Activated CD4-positive, CD25-positive, alpha-beta regulatory T cell (primary cell): ENCODE measurements at places on chromosomes 1 and 21.

GRCh38 chr1:103110701-103111100 is 2.4 kb upstream of the COL11A1 start:
- no peak for DNase-seq

GRCh38 chr1:52150946-52151345 is 9.1 kb downstream of the ZFYVE9 start:
- DNase-seq, result no peak

DNA sequence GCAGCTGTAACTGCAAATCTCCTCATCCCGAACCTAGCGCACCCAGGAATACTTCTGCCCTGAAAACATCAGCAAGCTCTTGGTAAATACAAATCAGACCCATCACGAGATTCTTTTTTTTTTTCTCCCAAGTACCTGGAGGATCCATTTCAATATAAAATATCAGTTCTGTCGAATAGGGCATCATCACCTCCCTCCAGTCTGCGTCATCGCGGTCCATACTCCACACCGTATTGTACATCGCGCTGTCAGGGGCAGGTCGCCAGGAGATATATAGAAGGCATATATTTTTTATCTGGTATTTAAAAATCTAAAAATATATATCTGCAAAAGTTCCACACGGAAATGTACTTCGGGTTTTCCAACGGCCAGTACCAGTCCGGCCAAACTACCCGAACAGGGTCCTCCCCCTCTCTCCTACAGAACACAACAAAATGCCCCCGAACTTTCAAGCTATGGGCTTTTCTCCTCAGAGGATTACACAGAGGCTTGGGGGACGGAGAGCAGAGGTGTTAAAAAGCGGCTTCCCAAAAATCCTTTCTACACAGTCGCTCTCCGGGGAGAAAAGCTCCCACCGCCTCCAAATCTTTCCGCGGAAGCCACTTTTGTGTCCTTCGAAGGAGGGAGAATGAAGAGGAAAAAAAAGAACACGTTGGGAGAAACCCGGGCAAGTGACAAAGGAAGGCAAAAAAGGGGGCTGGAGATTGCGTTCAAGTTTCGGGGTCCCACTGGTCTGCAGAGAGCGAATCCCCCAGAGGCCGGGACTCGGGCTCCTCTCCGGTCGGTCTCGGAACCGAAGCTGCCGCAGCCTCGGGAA is 509 bp downstream of the PIK3R3 start:
- DNase-seq, result no peak

DNA sequence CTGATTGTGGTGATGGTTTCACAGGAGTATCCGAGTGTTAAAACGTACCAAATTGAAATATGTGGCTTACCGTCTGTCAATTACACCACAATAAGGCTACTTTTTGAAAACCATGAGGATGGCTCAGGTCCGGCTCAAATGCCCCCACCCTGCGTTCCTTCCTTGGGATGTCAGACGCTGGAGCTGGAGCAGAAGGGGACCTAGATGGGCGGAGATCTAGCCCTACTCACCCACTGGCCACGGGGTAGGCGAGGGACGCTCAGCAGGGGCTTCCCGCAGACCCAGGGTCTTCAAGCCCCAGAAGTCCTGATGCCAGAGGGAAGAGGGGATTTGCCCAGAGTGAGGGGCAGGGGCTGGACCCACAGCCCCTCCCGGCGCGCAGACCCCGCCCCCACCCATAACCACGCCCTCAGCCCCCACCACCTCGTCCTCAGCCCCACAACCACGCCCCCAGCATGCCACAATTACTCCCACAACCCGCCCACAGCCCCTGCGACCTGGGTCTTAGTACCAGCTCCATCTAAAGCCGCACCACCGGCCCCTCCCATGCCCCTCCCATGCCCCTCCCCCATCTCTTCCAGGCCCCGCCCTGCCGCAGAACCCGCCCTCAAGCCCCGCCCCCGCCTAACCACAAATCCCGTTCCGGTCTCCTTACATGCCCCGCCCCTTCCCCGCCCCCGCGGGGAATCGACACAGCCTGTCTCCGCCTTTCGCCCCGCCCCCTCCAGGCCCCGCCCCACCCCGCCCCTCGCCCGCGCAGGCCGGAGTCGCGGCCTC is at the start of gene LRRC3:
LRRC3 (plus strand) TSS at position 764 of the 777 bp plus-strand sequence. CDS start 1,135 bp downstream, outside the sequence.
- DNase-seq, result peak; percentile 75

DNA sequence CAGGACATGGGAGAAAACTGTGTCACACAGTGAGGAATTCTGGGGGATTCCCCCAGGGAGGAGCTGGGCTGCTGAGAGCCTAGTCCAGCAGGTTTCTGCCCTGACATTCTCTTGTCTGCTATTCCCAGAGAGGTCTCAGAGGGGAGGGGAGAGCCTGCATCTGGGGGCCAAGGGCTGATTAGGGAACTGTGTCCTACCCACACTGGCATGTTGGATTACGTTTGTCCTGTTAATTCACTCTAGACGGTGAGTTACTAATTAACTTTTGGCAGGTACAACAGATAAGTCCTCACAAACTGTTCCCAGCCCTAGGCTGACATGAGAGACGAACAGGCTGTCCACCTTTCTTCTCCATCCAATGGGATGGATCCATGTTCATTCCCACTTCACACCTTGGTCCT is 2.6 kb upstream of the SH3BGRL3 start:
- DNase-seq, result no peak

DNA sequence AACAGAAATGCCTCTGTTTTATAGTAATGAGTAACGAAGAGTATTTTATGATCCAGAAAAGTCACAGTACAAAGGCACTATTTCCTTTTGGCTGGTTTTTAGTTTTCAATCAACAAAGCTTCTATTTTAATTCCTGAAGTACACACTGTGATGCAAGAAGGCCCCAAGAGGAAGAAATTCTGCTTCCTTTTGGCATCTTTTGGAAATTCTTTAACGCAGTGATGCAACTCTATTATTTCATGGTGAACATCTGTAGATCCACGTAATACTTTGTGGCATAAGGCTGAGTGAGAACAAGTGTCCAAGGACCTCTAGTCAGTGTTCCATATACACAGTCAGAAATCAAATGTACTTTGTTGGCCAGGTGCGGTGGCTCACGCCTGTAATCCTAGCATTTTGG is 137.5 kb downstream of the TGFB2 start:
- no peak for DNase-seq

GRCh38 chr1:226327761-226328162 is 18.8 kb upstream of the LIN9 start:
- no peak for DNase-seq

GRCh38 chr1:51656374-51656773 is 39.5 kb downstream of the OSBPL9 start:
- DNase-seq, result no peak

GRCh38 chr1:103250441-103250861 is 142.1 kb upstream of the COL11A1 start:
- DNase-seq, result no peak

DNA sequence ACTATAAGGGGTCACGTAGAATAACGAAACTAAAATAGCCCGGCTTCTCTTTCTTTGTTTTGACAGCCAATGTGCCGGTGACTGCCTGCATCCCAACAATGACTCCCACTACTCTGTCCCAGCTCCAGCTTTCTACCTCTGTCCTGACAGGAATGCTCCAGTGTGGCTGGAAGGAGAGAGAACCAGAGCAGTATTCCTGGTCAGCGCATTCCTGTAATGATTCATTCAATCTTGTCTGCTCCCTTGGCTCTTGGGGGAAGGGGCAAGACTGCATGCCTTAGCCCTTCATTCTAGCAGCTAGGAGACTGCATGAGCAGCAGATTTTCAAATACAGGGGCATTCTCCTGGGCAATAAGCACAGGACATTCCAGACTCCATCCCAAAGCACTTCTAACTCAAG is 132.1 kb upstream of the PRMT6 start:
- DNase-seq, result no peak

GRCh38 chr1:36380143-36380619 is 5.5 kb downstream of the STK40 start:
- no peak for DNase-seq

GRCh38 chr1:51421964-51422363 is 91.6 kb upstream of the TTC39A start:
- no peak for DNase-seq

GRCh38 chr1:173628888-173629287 is 6.2 kb upstream of the TEX50 start:
- DNase-seq, result no peak

DNA sequence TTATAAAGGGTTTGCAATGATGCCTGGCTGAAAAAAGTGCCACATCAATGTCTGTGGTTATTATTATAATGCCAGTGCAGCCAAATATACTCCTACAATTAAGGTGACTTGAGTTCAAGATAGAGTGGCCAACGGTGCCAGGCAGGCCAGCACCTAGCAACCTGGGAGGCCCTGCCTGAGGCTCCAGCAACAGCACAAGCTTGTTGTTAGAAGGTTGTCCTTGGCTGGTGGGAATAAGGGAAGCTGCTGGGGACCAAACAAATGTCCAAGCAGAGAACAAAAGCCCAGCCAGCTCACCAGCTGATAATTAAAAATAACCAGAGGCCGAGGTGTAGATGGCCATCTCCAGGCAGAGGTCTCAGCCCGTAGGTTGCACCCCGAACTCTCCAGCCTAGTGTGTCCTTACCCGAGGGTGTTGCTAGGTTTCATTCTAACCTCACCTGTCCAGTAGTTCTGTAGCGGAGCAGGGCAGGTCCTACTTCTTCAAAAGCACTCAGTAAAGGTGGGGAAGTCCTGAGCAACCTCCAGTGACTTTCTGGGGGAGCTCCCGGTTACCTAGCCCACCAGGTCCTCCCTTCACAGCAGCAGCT is 1.9 kb downstream of the TMPRSS2 start:
- DNase-seq, result no peak

DNA sequence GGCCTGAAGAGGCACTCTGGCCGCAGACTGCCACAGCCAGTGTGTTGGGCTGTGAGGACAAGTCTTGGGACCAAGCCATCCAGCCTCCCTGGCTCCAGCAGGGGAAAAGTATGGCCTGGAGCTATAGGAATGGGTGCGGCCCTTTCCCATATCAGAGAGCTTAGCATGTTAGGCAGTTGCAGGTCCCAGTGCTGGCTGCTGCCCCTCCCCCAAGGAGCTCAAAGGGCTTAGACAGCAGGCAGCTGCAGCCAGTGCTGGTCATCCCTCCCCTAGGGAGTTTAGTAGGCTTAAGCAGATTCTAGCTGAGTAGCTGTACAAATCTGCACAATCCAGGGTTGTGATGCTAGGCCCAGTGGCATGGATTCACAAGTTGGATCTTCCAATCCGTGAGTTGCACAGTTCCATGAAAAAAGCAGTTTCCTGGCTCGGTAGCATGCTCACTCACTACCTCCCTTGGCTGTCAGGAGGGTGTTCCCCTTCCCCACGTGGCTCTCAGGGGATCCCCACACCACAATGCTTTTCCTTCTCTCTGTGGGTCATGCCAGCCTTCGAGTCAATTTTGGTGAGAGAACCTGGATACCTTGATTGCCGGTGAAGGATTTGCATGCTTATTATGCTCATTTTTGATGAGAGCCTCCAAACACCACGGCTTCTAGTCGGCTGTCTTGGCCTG is 1490.8 kb downstream of the BRINP3 start:
- DNase-seq, result no peak
